ENCODE measurements at places on chromosomes 6 and 20.

GRCh38 chr6:37800703-37801604 is 18.6 kb upstream of the ZFAND3 start:
- DNase-seq = no peak

DNA sequence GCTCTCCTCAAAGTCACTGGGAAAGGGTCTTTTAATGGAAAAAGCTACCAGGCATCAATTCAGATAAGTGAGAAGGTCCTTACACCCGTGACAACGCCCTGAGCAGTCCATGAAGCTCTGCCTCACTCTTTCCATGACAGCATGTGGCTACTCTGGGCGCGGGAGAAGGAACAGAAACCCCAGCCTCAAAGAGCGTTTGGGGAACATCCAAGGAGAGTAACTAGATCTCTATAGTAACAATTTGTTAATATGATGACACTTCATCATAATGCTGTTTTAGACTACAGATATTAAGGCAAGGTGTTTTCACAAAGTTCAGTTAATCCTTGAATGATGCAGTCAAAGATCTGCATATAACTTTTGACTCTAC is 55.2 kb downstream of the KIF6 start:
- no peak for DNase-seq

- DNase-seq = no peak
Measured at GRCh38 chr6:118260833-118261232, 287.3 kb upstream of the PLN start.

- DNase-seq = no peak
Measured at GRCh38 chr6:147195510-147195909, 8.7 kb upstream of the STXBP5 start.

GRCh38 chr20:55052459-55052858 is 577.1 kb downstream of the DOK5 start:
- DNase-seq = no peak

DNA sequence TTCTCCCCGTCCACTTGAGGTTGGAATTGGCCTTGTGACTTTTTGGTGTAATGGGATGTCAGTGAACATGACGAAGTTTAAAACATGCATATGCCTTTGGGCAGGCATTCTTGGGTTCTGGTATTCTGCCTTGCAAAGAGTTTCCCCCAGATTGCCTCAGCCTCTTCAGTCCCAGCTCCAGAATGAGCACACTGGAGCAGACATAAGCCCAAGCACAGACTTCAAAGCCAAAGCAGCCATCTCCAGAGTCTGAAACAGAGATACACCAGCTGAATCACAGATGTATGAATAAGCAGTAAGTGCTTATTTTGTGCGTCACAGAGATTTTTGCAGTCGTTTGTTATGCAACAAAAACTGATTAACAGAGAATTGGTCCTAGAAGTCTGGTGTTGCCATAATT is 546.0 kb downstream of the FRK start:
- no peak for DNase-seq

Measured in dermis microvascular lymphatic vessel endothelial cell (primary cell).